Cortex of kidney (tissue), 1 donor: ENCODE measurements at places on chromosomes 3 and 15.

DNA sequence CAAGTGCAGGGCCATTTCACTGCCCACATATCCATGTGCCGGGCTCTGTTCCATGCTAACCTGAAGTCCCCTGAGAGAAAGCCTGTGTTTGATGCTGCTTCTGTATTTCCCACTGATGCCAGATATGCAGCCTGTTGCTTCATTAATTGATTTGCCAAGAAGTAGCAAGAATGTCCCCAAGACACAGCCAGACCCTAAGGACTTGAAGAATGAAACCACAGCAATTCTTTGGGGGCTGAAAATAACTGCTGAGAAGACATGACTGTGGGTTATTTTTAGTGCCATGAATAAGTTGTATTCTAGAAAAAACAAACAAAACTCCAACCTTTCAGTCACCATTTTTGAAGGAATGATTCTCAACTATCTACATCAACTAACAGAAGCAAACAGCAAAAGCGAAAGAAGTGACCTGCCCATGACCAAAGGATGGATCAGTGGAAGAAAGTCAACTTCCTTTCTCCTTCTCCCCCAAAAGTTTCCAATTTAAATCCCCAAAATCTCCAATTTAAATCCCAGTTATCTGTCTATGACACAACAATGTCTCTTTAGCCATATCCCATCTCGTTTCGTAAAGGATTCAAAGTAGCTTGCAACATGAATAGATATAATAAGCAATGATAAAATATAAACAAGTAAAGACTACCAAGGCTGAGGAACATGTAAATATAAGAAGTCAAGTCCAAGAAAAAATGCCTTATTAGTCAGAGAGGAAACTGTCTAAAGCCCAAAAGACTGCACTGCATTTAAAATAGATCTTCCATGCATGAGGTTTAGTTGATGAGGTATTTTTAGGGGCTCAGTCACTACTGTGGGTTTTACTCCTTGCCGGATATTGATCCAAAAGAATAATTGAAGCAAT lies 226.8 kb downstream of the DTWD1 start:
- no peak for DNase-seq

DNA sequence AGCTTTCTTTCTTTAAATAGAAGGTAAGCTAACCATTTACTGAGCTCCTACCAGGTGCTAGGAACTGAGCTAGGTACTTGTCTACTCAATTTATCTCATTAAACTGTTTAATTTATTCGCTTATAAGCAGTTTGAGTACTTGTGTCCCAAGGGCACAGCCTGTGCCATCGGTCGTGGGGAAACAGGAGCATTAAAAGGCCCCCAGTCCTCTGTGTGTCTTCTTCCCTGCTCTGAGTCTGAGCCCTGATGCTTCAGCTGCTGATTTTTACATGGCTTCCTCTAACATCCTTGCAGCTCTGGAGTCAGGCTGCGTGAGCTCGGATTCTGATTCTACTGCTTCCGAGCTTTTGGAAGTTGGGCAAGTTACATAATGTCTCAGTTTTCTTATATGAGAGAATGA lies 239.5 kb downstream of the EDEM1 start:
- DNase-seq, result no peak

GRCh38 chr15:92891533-92892200 lies 8.5 kb upstream of the CHD2 start:
- DNase-seq, result no peak

DNA sequence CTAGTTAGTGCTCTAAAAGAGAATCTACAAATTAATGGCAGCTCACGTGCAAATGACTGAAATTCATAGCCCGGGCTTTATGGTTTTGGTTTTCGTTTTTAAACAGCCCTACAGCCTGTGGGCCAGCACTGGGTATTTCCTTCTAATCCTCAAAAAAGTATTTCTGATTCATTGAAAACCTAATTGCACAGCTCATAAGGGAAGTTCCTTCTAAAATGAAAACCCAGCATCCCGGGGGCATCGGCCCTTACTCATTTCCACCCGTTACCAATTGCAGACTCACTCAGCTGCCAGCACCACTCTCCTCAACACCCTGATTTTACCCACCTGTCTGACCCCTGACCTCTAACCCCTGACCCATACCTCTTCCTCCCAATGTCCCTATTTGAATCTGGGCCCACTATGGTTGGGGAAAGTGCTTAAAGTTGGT lies 59.5 kb upstream of the ZNF148 start:
- DNase-seq, result no peak

DNA sequence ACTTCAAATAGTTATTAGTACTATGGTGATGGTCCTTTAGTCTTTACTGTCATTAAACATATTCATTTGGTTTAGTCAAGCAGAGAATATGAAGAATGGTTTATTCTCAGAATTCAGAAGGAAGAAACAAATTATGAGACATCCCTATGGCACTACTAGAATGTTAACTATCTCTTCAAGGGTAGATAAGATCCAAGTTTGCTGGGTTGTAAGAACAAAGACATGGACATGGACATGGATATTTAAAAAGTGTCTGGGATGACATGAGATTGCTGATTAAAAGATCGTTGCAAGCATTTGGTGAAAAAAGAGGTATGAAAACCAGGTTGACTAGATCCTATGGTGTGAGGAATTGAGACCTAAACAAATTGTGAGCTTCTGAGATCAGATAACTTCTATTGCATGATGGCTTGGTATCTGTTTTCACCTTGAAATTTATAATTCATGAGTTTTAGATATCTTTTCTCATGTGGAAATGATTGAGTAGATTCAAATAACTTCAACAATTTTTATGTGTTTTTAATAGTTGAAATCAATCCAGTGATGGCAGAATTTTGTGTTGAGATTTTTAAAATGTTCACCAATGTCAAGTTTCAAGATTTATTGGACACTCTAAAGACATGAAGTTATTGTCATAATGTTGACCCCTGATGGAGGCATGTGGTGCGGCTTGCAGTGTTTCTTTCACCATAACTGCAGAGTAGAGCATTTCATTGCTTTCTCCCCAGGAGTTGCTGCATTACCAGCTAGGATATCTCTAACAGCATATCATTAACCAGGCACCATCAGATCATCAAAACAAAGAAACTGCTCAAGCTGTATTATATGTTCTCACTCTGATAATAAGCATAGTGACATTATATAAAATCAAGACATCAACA lies 72.6 kb downstream of the NAALADL2 start:
- DNase-seq, result no peak

GRCh38 chr3:39150148-39150802 lies 3.1 kb downstream of the CSRNP1 start:
- no peak for DNase-seq

DNA sequence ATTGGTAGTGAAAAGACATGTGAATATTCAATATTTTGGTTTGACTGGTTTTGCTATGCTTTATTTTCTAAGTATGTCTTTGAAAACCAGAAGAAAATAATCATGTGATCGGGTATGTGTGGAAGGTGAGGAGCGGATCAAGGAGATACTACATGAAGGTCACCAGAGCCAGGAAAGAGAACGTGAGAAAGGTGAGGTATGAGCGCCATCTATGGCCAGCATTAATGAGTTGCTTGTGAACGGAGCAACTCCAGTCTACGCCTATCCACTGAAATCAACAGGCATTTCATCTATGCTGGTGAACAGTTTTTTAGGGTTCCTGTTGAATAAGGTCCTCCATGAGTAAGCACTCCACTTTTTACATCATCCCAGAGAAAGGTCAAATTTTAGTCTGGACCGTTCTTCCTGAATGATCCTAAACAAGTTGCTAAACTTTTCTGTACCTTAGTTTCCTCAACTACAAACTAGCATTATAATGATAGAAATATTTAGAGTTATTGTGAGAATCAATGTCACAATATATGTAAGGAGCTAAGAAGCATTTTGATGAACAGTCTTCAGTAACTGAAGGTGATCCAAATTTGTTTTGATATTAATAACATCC lies 1435.2 kb upstream of the CADM2 start:
- no peak for DNase-seq

DNA sequence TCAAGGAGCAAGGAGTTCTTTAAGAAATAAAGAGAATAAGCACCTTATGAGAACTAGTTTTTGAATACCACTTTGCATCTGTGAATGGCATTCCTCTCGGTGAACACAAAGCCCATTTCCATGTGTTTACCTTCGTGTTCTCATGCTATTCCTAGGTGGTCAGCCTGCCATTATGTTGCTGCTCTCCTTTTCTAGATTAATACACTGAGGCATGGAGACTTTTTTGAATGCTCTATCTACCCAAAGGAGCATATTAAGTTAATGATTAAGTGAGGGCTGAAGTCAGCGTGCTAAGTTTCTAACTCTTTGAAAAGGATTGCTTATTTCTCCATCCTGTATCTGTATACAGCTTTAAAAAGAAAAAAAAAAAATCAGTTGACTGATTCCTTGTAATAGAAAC lies 394.5 kb downstream of the MECOM start:
- DNase-seq, result no peak

DNA sequence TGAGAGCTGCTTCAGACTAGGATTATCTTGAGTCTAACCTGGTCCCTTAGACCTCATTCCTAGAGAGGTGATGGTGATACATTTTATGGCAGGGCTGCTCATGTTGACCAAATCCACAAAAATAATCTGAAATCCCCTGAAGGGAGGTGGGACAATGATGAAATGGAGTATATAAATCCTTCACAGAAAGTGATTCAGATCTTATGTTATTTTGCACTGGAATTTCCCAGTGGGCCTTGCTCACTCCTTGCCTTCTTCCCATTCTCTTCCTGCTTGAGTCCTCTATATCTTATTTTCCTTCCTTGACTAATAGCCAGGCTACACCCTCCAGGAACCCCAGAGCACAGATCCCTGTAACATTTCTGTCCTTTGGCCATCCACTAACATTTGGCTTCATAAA lies 10.4 kb upstream of the TMEM202 start:
- DNase-seq, result no peak

DNA sequence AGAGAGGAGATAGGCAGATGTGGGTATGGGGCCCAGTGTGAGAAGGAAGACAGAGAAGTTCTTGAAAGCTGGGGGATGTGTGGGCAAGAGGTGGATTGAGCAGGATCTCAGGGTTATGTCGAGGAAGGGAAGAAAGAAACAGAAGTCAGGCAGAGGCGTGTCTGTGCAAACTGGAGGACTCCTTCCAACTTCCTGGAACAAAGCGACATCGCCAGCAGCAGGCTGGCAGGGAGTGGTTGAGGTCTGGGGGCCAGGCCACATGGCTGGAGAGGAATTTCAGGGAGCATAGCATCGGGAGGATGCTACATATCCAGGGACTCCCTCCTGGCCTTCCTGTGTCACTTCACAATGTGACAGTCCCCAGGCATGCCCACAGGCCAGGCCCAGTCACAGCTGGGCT lies 42.9 kb upstream of the MYZAP start:
- DNase-seq, result no peak

DNA sequence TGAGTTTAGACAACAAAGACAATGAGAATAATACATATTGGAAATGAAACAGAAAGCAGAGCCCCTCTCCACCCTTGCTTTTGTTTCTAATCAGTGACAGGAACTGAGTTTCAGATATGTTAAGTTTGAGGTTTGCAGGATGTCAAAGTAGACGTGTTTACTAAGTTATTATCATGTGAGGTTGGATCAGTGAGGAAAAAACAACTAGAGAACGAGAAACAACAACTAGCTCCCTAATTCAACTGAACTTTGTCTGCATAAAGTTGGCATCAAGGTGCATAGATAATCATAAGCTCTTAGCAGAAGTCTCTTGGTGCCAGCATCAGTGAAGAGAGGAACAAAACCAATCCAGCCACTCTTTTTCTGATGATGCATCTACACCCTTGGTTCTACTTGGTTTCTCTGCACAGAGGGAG lies 491.1 kb upstream of the NR2F2 start:
- no peak for DNase-seq

- no peak for DNase-seq
These were observed 1490.0 kb upstream of the GBE1 start for GRCh38 chr3:83251490-83251889.

GRCh38 chr3:31241533-31241932 lies 291.2 kb upstream of the STT3B start:
- DNase-seq, result no peak

GRCh38 chr15:73948982-73949381 lies 22.7 kb downstream of the LOXL1 start:
- DNase-seq, result no peak

DNA sequence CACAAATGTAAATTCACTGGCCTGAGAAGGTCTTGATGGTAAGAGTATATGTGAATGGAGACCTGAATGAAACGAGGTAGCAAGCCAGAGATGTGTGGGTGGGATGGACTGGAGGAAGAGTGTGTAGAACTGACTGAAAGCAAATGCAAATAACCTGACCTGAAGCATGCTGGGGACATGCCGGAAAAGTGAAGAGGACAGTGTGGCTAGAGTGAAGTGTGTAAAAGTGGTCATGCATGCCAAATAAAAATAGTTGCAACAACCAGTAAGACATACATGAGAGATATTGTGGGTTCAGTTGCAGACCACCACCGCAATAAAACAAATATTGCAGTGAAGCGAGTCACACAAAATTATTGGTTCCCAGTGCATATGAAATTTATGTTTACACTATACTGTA lies 82.3 kb downstream of the LPP start:
- DNase-seq, result no peak
